ENCODE measurements at places on chromosomes 7 and 10.

DNA sequence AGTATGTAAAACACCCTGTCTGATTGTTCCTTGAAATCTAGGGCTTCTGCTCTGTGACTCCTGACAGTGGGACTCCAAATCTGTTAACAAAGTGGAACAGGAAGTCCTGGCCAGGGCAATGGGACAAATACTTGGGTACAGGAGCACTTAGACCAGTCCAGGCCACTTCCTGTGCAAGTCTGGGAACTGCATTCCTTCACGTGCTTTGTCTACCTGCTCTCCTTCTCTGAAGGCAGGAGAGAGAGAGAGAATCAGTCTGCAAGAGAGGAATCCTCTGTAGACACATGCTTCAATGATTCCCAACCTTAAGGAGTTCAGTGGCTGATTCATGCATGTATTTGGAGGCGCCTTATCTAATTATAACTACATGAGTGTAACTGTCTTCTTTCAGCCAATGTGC lies 530.2 kb downstream of the GATA3 start:
- no peak for DNase-seq

GRCh38 chr10:100697070-100697469 lies 48.3 kb upstream of the PAX2 start:
- DNase-seq: no peak

DNA sequence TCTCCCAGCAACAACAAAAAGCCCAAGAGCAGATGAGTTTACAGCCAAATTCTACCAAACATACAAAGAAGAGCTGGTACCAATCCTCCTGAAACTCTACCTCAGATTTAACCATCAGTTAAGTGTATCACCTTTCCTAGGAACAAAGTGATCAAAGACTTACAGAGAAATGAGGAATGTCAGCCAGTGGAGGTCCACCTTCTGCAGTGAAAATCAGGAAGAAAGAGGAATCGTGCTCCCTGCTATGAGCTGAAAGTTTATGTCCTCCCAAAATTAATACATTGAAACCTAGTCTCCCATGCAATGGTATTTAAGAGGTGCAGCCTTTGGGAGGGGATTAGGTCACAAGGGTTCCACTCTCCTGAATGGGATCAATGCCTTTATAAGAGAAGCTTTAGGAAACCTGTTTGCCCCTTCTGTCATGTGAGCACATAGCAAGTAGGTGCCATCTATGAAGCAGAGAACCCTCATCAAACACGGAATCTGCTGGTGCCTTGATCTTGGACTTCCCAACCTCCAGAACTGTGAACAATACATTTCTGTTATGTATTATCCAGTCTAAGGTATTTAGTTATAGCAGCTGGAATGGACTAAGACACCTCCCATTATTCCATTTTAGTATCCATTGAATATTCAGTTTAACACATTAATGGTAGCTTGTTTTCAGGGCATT lies 139.0 kb upstream of the FZD8 start:
- DNase-seq: no peak

DNA sequence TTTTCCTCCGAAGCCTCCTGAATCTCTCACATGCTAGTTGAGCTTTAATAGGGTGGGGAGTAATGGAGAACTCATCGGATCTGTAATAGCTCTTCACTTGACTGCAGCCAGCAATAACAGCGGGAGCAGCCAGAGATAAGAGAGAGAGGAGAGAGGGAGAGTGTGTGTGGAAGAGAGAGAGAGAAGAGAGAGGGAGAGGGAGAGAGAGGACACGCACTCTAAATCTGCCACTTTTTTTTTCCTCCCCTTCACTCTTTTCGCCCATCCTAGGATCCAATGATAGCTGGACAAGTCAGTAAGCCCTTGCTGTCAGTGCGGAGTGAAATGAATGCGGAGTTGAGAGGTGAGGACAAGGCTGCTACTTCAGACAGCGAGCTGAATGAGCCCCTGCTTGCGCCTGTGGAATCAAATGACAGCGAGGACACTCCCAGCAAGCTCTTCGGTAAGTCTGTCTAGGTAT lies 107.9 kb downstream of the POU6F2 start:
- DNase-seq: no peak

DNA sequence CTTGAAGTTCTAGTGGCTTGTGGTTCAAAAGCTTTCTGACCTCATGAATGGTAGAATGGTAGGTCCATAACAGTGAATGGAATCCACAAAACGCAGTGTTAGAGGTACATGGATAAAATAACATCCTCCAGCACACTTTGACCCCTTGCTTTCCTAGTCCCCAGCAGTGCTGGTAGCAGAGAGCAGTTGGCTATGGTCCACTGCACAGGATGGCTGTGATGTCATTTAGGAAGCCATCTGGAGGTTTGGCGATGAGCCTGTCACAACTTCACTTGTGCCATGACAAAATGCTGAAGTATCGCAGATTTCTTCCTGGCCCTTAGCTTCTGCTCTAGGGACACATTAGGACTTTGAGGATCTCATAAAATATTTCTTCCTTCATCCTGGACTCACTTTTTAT lies 300.0 kb upstream of the FZD8 start:
- no peak for DNase-seq

DNA sequence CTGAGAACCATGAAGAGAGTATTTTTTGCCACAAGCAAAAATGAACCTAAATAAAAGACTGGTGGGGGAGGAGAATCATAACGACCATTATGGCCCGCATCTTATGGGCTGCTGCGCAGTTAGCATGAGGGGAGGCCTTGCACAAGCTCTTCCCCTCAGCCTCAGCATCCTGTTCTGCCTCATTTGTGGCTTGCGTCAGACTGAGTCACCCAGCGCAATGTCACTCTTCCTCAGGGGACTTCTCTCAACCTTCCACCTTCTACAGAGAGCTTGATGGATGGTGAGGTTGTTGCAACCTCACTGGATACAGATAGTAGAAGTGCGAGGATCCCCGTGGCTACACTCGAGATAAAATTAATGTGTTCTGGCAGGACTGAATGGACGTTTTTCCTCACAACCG lies 16.8 kb upstream of the GPR15LG start:
- no peak for DNase-seq

- DNase-seq: no peak
Measured at GRCh38 chr10:58952747-58953466, 223.5 kb upstream of the PHYHIPL start.

- DNase-seq: no peak
Measured at GRCh38 chr7:104650991-104651640, 322.7 kb downstream of the LHFPL3 start.

DNA sequence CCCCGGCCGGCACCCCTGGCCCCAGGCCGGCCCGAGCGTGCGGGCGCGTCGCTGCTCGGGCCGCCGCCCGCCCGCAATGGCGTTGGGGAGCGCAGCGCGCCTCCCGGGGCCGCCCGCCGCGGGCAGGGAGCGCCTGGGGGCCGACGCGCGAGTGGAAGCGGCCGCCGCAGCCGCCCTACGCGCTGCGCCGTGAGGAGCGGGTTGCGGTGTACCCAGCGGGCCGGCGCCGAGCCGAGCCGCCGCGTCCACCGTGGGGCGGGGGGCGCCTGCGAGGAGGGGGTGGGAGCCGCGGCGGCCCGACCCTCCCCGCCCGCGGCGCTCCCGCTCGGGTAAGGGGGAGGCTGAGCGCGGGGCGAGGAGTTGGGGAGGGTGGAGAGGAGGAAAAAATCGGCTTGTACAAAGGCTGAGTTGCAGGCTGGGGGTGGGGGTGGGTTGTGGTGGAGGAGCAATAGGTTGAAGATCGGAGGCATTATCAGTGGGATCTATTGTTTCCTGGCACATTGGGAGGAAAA lies 473 bp downstream of the PPP1R9A start:
- no peak for DNase-seq

GRCh38 chr7:21125297-21125696 lies 302.6 kb upstream of the SP4 start:
- no peak for DNase-seq

- DNase-seq: no peak
Measured at GRCh38 chr7:99248391-99249095, 24.1 kb upstream of the MYH16 start.

GRCh38 chr10:67959839-67960476 lies 75.5 kb downstream of the SIRT1 start:
- DNase-seq: no peak

- no peak for DNase-seq
Measured at GRCh38 chr7:10931161-10931560, 42.5 kb upstream of the PHF14 start.

- DNase-seq: no peak
Measured at GRCh38 chr10:132906106-132906505, 36.3 kb downstream of the CFAP46 start.

DNA sequence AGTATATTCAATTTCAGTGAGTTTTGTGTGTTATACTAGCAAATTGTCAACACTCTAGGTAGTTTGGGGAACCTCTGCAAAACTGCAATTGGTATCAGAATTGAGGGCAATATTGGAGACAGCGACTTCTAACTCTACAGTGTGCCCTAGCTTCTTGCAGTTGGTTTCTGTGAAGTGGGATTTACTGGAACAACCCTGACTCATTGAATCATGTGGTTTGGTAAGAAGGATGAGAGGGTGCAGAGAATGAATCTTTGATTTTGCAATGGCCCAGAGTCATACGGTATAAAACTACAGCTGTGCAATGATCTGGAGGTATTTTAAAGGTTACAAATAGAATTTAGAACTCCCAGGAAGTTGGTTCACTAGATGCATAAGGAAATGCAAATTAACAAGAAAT lies 129.1 kb upstream of the PPP1R3A start:
- no peak for DNase-seq

GRCh38 chr10:88754287-88754686 lies 5.5 kb upstream of the LIPN start:
- no peak for DNase-seq

DNA sequence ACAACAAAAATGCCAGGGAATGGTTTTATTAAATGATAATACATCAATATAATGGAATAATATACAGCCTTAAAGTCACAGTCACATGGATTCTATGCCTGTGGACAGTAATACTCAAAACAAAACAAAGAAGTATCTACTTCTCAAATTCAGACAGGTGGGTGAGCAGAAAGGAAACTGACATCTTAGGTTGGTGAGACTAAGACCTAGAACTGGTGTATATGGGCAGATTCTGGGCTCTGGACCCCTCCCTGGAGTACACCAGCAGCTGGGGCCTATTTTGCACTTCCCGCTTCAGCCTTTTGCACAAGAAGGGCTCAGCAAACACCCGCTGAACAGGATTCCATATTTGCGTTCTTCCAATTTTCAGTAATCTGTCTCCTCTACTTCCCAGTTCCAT lies 5.4 kb upstream of the FIS1 start:
- no peak for DNase-seq

GRCh38 chr10:1932692-1933094 lies 195.4 kb upstream of the ADARB2 start:
- no peak for DNase-seq

- no peak for DNase-seq
Measured at GRCh38 chr10:101831169-101831811, 12.3 kb downstream of the KCNIP2 start.

GRCh38 chr7:15561835-15562234 lies at the start of gene AGMO:
TSS of gene AGMO (minus strand) at chr7:15562015.
- DNase-seq: no peak

GRCh38 chr7:81234896-81235295 lies 316.0 kb upstream of the SEMA3C start:
- DNase-seq: no peak

DNA sequence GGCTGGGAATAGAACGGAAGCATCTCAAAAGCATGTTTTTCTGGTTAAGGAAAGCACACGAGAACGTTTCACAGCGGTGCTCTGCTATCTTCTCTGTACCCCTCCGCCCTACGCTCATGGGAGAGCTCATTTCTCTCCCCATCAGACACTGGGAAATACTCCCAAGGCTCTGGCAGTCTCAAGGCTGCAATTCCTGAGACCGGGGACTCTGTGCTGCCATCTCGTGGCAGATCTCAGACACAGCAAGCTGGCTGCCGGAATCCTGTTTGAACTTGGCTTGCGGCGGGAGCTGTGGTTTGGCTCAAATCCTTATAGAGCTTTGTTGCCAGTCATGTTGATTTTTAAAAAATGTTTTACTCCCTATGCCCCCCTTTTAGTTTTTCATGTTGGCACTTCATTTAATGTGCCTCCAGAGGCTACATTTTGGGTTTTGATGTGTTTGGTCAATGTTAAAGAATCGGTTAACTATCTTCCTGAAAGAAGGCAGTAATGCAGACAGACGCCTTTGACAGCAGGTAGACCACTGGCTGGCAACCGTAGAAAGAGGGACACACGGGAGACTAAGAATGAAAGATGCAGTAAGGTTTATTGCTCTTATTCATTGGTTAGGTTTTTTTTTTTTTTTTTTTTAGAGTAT lies 27.6 kb downstream of the BMPER start:
- no peak for DNase-seq

DNA sequence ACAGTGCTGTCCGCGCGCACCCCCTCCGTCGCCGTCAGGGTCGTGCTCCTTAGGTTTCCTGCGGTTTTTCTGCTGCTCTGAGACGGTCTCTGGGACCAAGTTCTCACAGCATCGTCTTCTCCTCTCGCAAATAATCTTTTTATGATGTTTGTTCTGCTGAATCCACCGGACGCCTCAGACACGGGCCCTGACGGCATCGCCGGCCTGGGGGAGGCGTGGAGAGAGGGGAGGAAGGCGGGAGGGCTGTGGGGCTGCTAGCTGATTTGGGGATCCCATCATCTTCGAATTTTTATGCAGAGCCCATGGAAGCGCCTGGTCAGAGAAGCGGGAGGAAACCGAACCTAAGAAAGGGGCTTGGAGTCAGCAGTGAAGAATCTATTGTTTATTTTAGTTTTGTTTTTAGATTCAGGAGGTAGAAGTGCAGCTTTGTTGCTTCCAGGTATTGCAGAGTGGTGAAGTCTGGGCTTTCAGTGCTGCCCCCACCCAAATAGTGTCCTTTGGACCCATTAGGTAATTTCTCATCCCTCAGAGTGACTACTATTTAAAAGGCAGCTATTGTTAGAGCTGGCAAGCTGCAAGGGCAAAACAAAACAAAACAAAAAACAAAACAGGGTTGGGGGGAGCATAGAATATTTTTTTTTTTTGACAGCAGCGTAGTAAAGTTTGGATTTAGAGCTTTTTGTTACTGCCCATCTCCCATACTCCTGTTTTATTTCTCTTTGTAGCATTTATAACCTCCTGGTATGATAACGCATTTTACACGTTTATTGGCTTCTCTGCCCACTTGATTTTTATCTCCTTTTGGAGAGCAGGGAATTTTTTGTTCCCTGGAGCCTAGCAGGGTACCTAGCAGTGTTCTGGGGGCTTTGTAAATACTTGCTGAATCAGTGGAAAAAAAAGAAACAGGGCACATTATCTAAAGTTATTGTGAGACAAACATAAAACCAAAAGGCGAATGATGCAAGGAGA lies 92.6 kb downstream of the SPAG6 start:
- DNase-seq: no peak

Data from esophagus squamous epithelium (tissue), 5 donors.